Ovary (tissue), 10 donors: ENCODE measurements at places on chromosomes 1 and 21. TPM values are rescaled to one million over a fixed set of nuclear protein-coding genes. Genes with fewer than 3 reads are reported as not detected.

DNA sequence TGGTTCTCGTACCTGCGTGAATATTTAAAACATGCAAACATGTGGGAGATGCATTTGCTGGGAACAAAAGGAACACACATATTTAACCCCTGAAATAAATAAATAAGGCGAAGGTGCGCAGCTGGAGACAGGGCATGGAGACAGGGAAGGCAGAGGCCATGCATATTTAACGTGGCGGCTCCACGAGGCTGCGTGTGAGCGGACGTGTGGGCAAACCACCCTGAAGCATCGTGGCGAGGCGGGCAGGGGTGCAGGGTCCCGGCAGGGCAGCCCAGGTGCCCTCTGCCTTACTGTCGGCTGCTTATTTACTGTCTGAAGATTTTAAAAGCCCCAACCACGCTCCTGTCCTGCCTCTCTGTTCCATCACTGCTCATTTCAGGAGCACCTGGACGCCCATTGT is 104.0 kb upstream of the ACTRT2 start:
- no peak for DNase-seq

GRCh38 chr1:226082959-226083301 is 20.4 kb downstream of the H3-3A start:
- no peak for DNase-seq

DNA sequence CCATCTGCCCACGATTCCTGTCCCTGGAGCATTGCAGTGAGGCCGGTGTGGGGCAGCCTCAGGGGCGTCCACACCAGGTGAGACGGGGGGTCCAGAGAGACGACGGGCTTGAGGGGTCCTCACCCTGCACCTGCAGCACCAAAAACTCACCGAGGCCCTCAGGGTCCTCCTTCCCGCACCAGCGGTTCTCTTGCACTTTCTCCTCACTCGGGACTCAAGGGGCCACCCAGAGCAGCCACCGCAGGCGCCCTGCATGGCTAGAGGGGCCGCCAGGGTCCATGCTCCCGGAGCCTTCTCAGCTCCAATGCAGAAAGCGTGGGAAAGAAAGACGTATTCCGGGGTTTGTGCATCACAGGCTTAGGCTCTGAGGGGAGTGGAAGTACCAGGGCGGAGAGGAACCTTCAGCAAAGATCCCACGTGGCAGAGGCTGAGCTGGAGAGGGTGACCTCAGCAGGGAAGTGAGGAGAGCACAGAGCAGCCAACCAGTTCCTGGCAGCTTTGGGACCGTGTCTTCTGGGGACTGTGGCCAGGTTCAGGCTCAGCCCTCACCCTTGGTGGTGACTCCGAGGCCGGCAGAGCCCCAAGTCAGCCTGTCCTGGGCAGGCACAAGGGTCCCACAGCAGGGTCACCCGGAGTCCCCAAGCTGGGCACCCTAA is 19.5 kb upstream of the COL6A2 start:
- DNase-seq = no peak

DNA sequence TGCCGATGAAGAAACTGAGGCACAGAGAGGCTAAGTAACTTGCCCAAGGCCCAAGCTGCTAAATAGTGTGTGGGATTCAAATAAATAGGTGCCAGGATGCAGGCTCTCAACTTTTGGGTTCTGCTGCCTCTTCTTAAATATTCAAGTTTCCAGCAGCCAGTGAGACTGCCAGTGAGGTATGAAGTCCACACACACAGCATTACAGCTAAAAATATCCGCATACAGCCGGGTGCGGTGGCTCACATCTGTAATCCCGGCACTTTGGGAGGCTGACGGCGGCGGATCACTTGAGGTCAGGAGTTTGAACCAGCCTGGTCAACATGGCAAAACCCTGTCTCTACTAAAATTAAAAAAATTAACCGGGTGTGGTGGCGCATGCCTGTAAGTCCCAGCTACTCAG is 78.4 kb upstream of the DIRAS3 start:
- DNase-seq = no peak

DNA sequence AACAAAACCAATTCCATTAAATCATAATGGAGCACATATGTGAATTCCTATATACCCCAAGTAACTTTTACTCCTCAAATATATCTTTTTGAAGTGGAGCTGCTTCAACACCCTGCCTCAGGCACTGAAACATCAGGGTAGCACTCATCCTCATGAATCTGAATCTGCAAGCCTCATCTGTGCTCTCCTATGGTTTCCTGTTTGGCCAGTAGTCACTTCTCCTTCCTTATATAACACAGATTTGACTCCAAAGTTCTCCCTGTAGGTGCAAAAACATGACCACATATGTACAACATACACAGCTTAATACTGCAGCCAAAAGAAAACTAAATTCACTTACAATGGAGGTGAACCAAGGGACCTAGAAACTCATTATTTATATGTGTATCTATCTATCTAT is 7.2 kb downstream of the TRIT1 start:
- no peak for DNase-seq

DNA sequence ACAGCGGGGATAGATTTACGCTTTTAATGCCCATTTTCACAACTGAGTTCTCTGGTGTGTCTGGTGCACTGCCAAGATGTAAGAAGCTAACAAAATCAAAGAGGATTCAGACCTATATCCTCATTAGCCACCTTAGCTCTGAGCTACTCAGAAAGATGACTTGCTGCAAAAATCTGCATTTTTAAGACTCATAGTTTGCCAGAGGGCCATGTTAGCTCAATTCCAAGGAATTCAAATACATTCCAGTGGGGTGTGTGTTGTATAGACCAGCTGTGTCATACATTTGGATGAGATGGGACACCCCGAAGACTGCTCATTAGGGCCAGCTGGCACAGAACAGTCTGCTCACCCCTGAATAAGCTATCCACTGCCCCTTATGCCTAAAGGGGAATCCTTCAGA is 8.9 kb downstream of the DENND2D start:
- DNase-seq = no peak

GRCh38 chr1:100065969-100066227 is 66.8 kb downstream of the SASS6 start:
- DNase-seq = no peak

GRCh38 chr1:228366866-228367741 is 39.5 kb downstream of the TRIM11 start:
- peak; percentile 33 for DNase-seq

- no peak for DNase-seq
Observed at GRCh38 chr1:27934818-27935549, at the start of gene SMPDL3B. Gene SMPDL3B, plus strand, starts transcription at chr1:27935000. Its CDS starts 184 bp downstream, at chr1:27935184.

DNA sequence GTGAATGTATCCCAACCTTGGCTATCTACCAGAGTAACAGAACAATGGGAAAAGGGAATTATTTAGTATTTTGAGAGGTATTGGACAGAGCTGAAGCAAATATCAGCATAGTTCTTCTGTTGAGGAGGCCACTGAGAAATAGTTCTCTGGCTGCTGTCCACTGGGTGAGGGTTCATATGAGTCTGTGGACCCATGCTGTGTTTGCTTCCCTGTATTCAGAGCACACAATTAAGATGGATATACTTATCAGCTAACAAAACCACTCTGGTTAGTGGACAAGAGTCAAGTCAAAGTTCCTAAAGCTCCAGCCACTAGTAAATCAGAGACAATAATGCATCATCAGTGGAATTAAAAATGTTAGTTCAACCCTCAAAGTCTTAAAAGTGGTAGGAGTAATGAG is 66.1 kb downstream of the RGS18 start:
- DNase-seq = no peak

DNA sequence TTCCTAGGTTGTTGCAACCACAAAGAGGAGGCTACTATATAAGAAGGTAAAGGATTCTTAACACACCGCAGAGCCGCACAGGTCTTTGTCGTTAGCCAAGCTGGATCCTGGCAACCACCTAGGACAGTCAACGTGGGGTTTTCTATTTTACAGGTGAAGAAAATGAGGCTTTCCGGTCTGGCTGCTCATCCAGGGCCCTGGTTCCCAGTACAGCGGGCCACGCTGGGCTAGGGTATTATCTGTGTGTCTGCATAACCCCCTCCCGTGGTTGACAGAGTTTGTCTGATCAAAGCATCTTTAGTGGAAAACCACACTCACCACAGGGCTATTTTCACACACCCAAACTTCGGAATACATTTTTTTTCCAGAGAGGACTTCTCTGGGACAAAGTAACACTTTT is 39.0 kb upstream of the PDE9A start:
- no peak for DNase-seq

DNA sequence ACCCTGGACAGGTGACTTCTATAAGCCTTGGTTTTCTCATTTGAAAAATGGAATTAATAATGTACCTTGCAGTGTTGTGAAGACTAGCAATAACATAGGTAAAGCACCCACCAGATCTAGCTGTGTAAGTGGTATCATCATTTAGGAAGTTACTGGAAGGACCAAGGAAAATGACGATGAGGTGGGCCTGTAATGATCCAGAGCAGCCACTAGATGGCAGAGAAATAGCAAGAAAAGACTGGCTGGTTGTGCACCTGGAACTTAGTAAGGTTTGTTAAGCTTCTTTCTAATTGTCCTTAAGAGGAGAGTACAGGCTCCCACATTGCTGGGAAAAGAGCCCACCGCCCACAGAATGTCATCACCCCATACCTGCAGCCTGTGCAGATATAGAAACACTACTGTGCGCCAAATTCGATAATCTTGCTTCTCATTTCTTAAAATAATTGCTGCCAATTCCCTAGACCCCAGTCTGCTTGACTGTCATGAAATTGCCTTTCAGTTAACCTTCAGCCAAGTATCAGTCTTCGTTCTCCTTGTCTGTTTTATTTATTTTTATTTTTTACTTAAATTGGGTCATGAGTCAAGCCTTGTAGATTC is 37.2 kb downstream of the WNT4 start:
- DNase-seq = peak; percentile 56

GRCh38 chr1:178434899-178435435 is 61.8 kb downstream of the CLEC20A start:
- DNase-seq = no peak

DNA sequence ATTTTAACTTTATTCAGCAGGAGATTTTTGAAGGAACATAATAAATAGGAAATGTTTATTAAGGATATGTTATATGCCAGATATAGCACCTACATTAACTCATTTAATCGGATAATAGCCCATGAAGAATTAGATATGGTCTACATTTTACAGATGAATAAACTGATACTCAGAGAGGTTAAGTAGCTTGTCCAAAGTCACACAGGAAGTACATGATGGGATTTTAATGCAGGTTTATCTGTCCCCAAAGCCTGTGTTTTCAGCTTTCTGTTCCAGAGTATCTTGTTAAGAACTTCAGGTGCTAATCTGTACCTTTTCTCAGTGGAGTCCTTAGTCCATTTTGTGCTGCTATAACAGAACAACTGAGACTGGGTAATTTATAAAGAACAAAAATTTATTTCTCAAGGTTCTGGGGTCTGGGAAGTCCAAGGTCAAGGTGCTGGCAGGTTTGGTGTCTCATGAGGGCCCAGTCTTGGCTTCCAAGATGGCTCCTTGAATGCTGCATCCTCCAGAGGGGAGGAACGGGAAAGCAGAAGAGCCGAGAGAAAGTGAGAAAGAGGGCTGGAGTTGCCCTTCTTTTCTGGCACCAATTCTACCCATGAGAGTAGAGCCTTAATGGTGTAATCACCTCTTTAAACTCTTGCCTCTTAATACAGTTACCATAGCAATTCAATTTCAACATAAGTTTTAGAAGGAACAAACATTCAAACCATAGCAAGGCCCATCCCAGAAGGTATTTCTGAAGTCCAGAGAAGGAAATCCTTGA is 17.3 kb downstream of the C1orf21 start:
- no peak for DNase-seq

DNA sequence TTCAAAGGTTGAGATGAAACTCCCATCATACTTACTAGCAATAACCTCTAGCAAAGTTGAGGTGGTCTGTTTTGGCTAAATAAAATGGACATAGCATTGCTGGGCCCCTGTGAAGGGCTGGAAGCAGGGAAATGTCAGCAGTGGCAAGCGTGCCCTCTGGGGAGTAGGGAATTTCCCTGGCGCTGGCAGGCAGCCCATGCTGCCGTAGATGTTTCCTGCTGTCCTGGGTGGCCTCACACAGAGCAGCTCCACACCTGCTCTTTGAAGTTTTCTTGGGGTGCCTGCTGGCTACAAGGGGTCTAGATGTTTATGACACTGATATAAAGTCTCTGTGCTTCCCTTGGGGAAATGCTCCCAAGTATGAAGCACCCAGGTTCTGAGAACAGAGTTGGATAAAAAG is 30.2 kb downstream of the ADARB1 start:
- no peak for DNase-seq

- DNase-seq = no peak
Observed at GRCh38 chr1:150777544-150777943, 12.0 kb upstream of the CTSS start.

DNA sequence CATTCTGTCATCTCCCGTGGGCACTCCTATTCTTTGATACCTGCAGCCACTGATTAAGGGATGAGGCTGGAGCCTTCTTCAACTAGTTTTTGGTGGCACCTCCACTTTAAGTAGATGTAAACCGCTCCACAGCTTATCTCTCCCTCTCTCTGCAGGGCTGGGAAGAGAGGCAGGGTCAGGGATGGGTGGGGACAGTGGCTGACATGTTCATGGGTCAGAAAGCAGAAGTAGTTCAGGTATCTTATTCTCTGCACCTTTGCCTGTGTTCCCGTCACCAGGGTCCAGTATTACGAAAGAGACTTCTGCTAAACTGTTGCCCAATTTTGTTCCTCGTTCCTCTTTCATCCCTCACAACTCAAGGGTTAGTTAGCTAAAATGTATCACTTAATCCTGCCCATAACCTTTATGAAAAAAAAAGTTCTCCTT is 51.7 kb upstream of the EDEM3 start:
- DNase-seq = no peak

DNA sequence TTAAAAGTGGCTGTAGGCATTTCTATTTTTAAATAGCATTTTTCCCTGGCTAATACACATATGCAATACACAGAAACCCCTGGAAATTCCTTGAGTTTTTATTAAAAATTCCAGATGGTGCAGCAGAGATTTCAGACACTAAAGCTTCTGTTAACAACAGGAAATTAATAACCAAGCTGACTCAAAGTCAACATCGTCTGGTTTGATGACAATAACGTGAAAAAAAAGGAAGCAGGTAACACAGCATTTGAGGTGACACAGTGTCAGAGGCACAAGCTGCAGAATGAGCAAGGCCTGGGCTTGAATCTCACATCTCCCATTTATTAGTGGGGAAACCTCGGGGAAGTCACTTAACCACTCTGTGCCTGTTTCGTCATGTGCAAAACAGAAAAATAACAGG is 64.6 kb upstream of the GJB5 start:
- no peak for DNase-seq

GRCh38 chr1:7432900-7433380 is 338.2 kb upstream of the VAMP3 start:
- no peak for DNase-seq

Gene PBX1
- polyA plus RNA-seq = 43.7 TPM

Gene RGS13
- 0.78 TPM for polyA plus RNA-seq

Gene PRRX1
- 80.3 TPM for polyA plus RNA-seq

Gene TRIM45
- 4.9 TPM for polyA plus RNA-seq

Gene MXRA8
- polyA plus RNA-seq = 40.3 TPM

Gene LCE6A
- not detected for polyA plus RNA-seq

Gene RGS5
- polyA plus RNA-seq = 157 TPM

Gene ODR4
- polyA plus RNA-seq = 11.6 TPM

Gene CLCA4
- polyA plus RNA-seq = not detected

Gene GBP6
- polyA plus RNA-seq = 0.50 TPM

Gene CFAP107
- not detected for polyA plus RNA-seq

Gene ADAMTS4
- polyA plus RNA-seq = 19.4 TPM

Gene COL24A1
- polyA plus RNA-seq = 1.3 TPM

Gene AMY2B
- 16.3 TPM for polyA plus RNA-seq

Gene KCNAB2
- 5.4 TPM for polyA plus RNA-seq

Gene TSPAN1
- 0.65 TPM for polyA plus RNA-seq

Gene TMPRSS2
- polyA plus RNA-seq = 0.01 TPM

Gene PER3
- polyA plus RNA-seq = 17.7 TPM
